GM12891 (cell line): ENCODE measurements at places on chromosomes 1 and 21.

DNA sequence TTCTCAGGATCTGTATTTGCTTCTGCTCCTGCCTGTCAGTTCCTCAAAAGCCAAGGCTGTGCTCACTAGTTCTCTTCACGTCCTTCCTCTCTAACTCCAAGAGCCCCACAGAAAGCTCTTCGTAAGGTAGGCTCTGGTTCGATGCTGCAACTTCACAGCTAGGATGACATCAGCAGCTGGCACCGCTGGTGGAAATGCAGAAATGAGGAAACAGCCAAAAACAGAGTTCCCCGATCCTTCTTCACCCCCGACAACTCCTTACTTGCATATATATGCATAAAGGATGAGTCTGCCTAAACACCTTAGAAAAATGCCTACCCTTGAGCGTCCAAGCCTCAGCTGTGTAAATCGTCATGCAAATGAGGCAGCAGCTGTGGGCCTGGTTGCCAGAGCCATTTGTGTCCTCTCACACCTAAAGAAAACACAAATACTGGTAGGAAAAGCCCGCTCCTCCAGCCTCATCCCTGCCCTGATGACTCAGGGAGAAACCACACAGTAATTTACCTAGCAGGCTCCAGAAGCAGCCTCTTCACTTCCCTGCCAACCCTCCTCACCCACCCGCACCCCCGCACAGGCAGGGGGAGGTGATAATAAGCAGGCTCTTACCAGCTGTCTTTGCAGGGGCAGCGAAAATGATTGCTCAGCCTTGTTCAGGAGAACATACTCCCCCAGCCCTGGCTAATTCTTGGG is 28.2 kb downstream of the BATF3 start:
- DNase-seq = no peak

GRCh38 chr21:34819357-34819999 is 150.7 kb downstream of the CLIC6 start:
- DNase-seq = no peak

DNA sequence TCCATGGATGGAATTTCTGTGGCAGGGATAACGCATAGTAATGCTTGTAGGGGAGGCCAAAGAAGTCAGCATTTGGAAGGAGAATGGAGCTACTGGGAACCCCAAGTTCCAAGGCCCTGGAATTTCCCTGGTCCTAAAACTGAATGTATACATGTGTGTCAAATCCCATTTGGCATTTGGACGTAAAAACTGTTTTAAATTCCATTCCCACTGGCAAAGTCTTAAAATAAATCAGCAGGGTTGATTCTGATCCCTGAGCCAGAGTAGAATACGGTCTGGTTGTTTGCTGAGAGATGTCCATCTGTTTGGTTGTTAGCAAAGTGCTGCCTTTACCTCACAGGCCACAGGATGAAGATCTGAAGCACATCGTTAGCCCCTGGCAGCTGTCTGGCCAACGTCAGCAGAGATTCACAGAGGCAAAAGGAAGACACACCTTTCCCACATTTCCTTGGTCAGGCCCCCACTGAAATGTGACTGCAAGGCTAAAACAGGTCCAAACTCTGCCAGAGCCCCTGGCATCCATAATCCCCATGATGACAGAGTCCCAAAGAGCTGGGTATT is 62.2 kb downstream of the GORAB start:
- DNase-seq = no peak

GRCh38 chr1:178643831-178644230 is 81.2 kb upstream of the RALGPS2 start:
- no peak for DNase-seq

DNA sequence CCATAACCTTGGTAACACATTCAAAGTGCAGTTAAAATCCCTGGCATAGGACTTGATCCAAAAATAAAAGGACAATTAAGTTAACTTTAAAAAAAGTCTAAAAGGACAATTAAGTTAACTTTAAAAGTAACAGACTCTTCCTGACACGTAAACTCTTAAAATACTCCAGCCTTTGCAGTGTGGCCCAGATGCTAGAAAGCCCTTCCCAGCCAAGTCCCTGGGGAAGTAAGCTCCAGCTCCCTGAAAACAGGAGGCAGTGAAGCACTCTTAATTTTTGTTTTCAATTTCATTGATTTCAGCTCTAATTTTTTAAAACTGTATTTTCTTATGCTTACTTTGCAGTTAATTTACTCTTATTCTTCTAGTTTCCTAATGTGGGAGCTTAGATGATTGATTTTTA is 5.1 kb upstream of the AIM2 start:
- no peak for DNase-seq

DNA sequence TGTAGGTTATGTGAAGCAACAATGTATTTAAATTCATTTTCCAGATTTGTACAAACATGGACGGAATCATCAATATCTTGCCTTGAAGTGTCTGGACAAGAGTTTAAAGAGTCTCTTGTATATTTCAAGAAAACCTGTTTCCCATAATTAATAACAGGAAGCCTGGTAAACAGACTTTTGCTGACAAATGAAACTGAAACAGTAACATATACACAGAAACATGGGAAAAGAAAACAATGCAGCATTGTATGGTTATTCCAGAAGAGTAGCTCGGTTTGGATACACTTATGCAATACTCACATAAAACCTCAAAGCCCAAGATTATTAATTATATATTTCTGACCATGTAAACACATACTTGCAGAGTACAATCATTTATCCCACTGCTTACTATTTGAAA is 265.5 kb downstream of the PTPRC start:
- no peak for DNase-seq

GRCh38 chr21:37623183-37623582 is 256.6 kb downstream of the DYRK1A start:
- no peak for DNase-seq

DNA sequence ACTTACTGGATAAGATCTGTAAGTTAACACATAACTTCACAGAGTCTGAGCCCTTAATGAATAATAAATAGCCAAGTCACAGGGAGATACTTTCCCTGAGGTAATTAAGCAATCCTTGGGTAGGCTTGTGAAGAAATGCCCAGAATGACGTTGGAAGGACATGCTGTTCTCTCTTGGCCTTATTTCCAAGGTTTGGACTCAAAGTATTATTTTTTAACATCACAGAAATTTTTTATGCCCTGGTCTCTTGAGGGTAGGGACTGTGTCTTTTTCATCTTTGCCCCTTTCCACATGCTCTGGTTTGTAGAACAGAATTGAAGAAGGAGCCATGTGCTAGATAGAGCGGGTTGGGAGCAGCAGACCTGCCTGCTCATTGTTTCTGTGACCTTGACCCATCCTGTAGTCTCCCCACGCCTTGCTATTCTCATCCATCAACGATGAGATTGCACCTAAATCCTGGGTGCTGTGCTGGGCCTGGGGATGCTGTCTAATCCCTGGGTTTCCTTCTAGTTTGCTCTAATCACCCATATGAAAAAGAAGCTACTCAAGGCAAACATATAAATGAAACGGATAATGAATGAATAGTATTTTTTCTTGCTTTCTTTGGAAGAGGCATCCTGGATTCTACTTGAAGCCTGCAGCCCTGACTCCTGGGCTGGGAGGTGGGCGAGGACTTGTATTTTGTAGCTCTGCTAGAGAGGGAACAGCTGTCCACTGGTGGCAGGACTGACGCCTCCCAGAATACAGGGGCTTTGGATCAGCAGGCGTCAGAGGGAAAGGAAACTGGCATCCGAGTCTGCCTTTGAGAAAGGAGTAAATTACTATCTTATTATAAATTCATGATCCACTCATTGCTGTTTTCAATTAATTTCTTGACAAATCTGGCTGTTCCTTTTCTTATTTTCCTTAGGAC is 17.5 kb upstream of the LAMTOR5 start:
- no peak for DNase-seq

GRCh38 chr1:39409055-39409816 is 82.2 kb upstream of the BMP8A start:
- DNase-seq = no peak
